ENCODE measurements at places on chromosomes 1 and 21.

- DNase-seq, result no peak
Observed at GRCh38 chr1:9842073-9842711, 18.4 kb upstream of the CLSTN1 start.

DNA sequence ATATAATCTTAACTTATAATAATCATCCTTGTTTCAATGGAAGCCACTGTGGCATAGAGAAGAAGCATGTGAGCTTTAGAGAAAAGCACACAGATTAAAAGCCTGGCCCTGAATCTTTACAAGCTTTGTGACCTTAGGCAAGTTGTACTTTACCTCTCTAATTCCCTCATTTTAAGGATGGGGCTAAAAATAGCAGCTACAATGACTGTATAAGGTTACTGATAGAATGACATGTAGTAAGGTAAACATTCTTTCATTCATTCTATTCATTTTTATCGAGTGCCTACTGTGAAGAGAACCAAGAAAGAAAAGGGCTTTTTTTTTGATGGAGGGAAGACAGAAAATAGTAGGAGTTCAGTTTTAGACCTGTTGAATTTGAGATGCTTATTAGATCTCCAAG is 25.6 kb downstream of the CDKN2C start:
- no peak for DNase-seq

DNA sequence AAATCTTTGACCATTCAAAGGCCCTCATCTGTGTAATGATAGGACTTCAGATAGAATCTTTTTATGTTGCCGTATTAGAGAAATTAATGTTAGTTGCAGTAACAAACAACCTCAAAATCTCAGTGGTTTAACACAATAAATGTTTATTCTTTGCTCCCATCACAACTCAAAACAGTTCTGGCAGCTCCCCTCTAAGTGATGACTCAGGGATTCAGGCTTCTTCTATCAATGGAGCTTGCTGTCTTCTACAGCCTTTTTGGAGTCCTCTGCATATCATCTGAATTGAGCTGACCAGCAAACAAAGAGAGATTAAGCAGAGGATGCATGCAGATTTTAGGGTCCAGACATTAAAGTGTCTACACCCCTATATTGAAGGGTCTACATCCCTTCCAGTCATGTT is 59.1 kb upstream of the RAB3GAP2 start:
- DNase-seq, result no peak

DNA sequence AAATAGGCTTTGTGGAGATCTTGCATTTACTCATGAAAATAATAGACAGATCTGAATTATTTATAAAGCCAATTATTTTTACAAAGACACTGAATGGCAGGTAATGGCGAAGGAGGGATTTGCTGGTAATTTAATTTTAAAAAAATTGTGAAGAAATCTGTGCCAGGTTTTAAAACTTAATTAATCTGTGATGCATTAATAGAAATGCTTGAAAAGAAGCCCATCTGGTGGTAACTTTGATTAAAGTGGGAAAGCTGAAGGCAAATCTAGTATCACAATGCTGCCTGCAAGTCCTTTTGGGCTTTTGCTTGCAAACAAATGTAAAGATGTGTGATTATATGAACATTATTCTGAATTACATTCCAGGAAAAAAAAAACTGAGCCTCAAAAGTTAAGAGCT is 433.2 kb upstream of the DEPDC1 start:
- no peak for DNase-seq

DNA sequence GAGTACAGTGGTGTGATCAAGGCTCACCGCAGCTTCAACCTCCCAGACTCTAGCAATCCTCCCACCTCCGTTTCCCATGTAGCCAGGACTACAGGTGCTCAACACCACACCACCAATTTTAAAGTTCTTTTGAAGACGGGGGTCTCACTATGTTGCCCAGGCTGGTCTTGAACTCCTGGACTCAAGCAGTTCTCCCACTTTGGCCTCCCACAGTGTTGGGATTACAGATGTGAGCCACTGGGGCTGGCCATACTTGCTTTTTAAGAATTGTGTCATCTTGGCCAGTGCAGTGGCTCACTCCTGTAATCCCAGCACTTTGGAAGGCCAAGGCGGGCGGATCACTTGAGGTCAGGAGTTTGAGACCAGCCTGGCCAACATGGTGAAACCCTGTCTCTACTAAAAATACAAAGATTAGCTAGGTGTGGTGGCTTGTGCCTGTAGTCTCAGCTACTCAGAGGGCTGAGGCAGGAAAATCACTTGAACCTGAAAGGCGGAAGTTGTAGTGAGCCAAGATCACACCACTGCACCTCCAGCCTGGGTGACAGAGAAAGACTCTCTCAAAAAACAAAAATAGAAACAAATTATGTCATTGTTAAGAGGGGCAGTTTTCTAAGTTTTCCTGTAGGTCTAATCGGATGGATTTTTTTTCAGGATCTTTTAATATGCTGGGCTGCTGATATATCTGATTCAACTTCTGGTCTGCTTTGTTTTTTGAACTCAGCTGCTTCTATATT is 18.7 kb downstream of the AK4 start:
- no peak for DNase-seq

DNA sequence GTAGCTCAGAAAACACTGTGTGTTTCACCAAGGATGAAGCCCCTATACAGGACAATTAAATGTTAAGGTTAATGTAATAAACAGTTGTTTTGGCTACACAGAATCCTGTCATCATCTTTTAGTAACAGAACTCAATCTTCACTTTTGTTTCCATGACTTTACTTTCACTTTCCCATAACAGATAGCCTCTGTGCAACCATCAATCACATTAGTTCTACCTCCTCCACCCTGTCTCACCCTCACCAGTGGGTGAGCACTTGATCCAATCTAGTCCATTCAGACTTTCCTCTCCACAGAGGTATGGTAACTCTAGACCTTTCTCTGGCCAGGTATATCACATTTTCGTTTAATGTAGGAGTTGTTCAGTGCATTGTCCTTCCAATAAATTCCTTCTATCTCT is 1018.5 kb downstream of the ADGRL2 start:
- peak; percentile 23 for DNase-seq

DNA sequence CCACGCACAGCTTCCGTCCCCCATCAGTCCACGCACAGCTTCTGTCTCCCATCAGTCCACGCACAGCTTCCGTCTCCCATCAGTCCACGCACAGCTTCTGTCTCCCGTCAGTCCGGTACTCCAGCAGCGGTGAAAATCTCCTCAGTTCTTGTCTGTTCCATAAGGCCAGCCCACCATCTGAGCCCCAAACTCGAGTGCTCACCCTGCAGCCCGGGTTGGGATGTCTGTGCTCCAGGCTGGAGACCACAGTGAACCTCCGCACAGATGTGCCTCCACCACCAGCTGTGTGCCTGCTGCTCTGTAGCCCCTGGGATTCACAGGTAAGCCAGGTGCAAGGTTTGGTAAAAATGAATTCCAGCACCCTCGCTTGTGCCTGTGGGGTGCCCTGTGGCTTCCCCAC is 258.6 kb downstream of the NPHP4 start:
- DNase-seq, result no peak

DNA sequence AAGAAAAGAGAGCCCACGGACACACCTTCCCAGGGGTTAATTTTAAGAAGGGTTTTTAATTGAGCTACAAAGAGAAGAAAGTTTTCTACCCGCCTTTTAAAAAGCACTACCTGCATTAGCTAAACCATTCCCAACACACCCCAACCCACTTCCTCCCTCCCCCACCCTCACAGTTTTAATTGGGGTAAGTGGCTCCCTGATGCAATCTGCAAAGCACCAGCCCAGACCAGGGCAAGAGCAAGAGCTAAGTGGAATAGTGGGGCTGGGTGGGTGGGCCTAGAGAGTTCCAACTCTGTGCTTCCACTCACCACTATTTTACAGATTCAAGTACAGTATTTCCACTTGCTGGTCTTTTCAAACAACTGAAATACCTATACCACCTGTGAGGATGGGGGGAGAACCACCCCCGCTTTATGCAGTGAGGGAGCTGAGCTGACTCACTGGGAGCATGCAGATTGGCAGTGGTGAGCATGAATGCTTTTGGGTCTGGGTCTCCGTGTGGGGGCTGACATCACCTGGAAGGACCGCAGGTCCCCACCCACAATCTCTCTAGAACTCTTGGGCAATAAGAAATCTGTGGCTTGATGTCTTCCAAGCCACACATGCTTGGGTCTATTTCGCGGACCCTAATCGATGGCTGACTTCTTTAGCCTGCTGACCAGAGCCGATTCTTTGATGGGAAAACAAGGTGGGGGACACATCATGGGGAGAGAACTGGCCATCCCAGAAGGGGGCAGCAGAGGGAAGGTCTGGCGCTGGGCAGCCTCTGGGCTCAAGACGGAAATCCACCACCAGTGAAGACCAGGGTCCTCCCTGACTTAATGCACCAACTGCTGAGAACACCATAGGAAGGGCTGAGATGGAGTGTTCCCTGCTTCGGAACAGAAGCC is 95.5 kb downstream of the SSBP3 start:
- DNase-seq, result peak; percentile 36

- DNase-seq, result no peak
Observed at GRCh38 chr1:93992954-93993353, 83.7 kb upstream of the GCLM start.
